ENCODE measurements at places on chromosomes 11 and 22. TPM values are rescaled to one million over a fixed set of nuclear protein-coding genes. Genes with fewer than 3 reads are reported as not detected.

OR6T1 gene
- total RNA-seq = not detected

CALCB gene
- not detected for total RNA-seq

BTBD18 gene
- not detected for total RNA-seq

MED15 gene
- total RNA-seq = 59.3 TPM

PLAAT2 gene
- not detected for total RNA-seq

NXPE2 gene
- total RNA-seq = not detected

SLC22A9 gene
- total RNA-seq = not detected

HIC2 gene
- total RNA-seq = 7.3 TPM

ART1 gene
- not detected for total RNA-seq

AIFM3 gene
- 2.7 TPM for total RNA-seq

MACROD1 gene
- 16.8 TPM for total RNA-seq
